ENCODE measurements at places on chromosomes 13 and 19. TPM values are rescaled to one million over a fixed set of nuclear protein-coding genes. Genes with fewer than 3 reads are reported as not detected.

ZNF541 gene
- total RNA-seq = not detected

GRCh38 chr19:39502640-39503417, 4.1 kb downstream of the DLL3 start:
- peaks cover 100% of the 10 kb centered on the region for H3K27me3 ChIP-seq
- H3K4me1 ChIP-seq = peaks cover 14% of the 10 kb centered on the region
- DNase-seq = peak; percentile 95
- no peak overlapping the region for H3K4me3 ChIP-seq
- H3K36me3 ChIP-seq = no peaks in the 10 kb centered on the region
- no peak overlapping the region for H3K27ac ChIP-seq

- H3K4me3 ChIP-seq = no peak overlapping the region
- DNase-seq = no peak
- no peaks in the 10 kb centered on the region for H3K4me1 ChIP-seq
- no peak overlapping the region for H3K27ac ChIP-seq
Observed at GRCh38 chr13:41995336-41995735, 34.4 kb upstream of the VWA8 start.

DNA sequence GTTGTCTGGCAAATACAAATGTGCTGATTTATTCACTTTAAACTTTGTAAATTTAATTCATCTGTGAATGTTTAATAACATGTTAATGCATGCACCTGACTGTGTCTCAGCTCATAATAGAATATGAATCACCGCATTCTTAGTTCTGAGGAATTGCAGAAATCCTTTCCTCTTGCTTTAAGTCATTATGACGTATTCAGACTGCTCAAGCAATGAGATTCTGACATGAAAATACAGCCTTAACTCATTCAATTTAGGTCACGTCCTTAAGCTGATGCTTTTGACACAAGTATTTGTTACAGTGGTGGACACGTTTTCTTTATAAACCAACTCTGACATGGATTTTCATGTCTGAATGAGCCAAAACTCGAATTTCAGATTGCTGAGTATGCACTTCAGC, 541.0 kb upstream of the KLF12 start:
- H3K27me3 ChIP-seq = no peaks in the 10 kb centered on the region
- no peak overlapping the region for H3K27ac ChIP-seq
- no peaks in the 10 kb centered on the region for H3K36me3 ChIP-seq
- no peak overlapping the region for H3K4me3 ChIP-seq

DNA sequence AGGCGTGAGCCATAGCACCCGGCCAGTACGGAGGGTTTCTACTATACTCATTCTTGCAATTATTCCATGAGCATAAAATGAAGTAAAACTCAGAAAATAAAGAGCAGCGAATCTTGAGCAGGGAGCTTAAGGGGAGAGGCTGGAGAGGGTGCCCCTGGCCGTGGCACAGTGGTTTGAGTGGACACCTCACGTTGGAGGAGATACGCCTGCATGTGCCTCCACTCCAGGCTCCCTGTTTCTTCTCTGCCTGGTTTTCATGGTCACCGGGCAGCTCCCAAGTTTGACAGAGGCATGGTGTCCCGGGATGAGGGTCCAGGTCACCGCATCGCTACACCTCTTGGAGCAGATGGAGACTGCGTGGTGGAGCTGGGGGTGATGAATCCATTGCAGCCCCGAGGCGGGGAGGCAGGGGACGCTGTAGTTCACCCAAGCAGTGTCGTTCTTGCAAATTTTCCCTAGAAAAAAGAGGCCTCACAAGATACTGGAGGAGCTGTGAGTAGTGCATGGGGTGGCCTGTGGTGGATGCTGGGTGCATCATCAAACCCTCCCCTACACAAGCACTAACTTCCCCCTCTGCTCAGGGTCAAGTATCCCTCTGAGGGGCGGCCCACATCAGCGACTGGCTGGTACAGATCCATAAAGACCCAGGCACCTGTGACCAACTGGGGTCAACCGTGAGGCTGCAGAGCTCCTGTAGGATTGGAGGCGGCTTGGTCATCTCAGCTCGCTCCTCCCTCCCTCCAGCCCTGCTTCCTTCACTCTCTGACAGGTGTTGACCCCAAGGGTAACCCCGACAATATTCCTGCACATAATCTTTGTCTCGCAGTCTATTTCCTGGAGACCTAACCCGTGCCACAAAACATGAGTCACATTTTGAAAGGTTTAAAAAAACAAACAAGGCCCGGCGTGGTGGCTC, 3.6 kb upstream of the MIER2 start:
- peaks cover 14% of the 10 kb centered on the region for H3K27me3 ChIP-seq
- peak; percentile 31 for DNase-seq
- H3K36me3 ChIP-seq = no peaks in the 10 kb centered on the region
- H3K27ac ChIP-seq = no peak overlapping the region
- no peak overlapping the region for H3K4me3 ChIP-seq

DNA sequence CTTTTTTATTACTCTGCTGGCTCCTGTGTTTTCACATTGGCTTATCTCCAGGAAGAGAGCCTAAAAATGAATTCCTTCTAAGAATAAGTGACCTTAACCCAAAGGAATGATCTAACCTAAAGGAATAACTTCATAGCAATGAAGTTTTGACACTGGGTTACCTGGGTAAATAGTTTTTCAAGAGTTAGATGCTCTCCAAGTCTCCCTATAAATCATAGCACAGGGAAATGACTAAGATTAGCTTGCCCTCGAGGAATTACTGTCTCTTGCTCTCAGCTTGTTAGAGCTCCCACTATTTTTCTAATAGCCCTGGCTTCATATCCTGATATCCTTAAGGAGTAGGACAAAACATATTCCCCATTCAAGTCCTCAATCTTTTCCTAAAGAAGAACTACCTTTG, 66.3 kb downstream of the SPRY2 start:
- H3K27ac ChIP-seq = no peak overlapping the region
- H3K27me3 ChIP-seq = no peaks in the 10 kb centered on the region
- peaks cover 34% of the 10 kb centered on the region for H3K4me1 ChIP-seq
- no peak for DNase-seq

DNA sequence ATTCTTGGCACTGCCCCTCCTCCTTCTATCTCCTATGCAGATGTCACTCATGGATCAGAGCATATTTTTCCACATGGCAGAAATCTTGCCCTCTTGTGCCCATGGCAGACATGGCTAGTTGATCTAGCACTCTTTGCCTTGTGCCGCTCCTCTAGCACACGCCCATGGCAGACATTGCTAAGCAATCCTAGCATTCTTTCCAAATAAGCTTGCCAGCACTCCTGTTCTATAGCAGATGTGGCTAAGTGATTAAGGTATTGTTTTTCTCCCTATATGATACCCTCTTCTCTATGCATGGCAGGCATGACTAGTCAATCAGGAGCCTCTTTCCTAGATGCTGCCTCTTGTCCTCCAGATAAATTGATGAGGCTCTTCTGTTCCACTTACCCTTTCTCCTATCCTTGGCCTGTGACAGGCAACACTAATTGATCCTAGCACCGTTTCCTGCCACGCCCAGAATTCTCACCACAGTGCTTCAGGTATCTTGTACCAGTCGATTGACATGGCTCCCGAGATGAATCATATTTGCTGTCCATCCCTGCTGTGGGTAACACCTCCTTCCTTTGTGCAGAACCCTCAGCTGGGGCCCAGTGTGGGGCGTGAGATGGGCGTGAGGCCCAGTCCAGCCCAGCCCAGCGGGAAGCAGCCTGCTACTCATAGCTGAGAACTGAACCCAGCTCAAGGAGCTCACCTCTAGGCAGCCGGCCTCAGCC, 26.9 kb downstream of the TMED1 start:
- H3K4me3 ChIP-seq = no peak overlapping the region
- no peak overlapping the region for H3K27ac ChIP-seq
- no peak for DNase-seq
